ENCODE measurements at places on chromosomes 6 and 20.

GRCh38 chr6:14838133-14838583 is 407.7 kb upstream of the JARID2 start:
- DNase-seq, result no peak

DNA sequence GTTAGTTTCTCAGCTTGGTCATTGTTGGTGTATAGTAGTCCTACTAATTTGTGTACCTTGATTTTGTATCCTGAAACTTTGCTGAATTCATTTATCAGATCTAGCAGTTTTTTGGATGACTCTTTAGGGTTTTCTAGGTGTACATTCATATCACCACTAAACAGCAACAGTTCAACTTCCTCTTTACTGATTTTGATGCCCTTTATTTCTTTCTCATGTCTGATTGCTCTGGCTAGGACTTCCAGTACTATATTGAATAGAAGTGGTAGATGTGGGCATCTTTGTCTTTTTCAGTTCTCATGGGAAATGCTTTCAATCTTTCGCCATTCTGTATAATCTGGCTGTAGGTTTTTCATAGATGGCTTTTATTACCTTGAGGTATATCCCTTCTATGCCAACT is 61.3 kb upstream of the HEY2 start:
- DNase-seq, result no peak

- peak; percentile 40 for DNase-seq
Observed at GRCh38 chr6:134436281-134436815, 118.4 kb upstream of the SGK1 start.

DNA sequence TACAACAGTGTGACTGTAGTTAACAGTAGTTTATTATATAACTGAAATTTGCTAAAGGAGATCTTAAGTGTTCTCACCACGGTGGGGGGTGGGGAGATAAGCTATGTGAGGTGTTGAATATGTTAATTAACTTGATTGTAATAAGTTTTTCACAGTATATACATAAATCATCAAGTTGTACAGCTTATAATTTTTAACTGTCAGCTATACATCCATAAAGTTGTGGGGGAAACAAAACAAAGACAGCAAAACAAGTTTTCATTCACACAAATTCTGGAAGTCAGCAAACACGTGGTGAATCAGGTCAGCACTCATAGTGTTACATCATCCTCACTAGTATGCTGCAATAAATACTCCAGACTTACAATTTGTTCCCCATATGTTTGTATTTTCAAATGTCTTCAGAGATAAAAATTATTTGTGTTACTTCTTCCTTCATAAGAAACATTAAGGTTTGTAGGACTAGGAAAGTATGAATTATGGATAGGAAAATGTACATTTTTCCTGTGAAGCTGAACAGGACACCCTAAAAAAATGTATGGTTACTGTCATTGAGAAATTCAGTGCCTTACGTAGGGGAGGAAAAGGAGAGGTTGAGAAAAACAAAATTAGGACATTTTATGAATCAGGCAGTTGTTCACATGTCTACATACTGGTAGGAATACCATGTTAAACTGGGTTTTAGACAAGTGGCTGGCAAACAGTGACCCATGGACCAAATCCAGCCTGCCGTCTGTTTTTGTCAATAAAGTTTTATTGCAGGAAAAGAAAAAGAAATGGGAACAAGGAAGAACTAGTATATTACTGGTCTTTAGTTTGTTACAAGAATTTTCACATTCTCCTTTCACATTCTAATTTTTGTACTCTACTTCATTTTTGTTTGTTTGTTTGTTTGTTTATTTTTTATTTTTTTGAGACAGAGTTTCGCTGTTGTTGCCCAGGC is 6.0 kb downstream of the SUMO4 start:
- no peak for DNase-seq

DNA sequence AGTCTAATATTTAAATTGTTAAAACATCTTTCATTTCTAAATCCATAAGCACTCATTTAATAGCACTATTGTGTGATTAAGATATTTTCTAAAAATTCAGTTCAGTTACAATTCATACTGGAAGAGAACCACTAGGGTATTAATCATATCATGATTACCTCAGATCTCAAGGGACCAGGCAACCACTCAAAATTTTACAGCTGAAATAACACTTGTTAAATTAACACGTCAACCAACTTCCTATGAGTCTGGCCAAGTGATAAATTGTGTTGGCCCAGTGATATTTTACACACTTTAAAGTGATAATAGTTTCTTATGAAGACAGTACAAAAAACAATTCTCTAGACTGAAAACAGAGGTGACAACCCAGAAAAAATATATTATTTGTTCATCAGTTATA is 869.0 kb upstream of the ADGRB3 start:
- DNase-seq, result no peak

DNA sequence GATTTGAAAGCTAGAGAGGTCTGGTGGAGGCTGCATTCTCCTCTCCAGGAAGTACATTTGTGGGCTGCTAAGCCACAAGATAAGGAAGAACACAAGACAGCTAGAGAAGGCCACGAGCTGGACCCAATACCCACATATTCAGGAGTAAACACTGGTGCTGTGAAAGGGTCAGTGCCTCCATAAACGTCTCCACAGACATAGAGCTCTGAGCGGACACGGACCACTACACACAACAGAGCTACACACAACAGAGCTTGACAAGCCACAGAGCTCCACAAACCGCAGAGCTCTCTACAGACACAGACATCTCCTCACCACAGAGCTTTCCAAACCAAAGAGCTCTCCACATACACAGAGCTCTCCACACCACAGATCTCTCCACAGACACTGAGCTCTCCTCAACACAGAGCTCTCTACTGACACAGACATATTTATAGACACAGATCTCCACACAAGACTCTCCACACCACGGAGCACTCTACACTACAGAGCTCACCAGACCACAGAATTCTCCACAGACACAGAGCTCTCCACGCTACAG is 51.9 kb downstream of the ERMARD start:
- no peak for DNase-seq

GRCh38 chr6:36786055-36786675 is 53.1 kb downstream of the CPNE5 start:
- no peak for DNase-seq

DNA sequence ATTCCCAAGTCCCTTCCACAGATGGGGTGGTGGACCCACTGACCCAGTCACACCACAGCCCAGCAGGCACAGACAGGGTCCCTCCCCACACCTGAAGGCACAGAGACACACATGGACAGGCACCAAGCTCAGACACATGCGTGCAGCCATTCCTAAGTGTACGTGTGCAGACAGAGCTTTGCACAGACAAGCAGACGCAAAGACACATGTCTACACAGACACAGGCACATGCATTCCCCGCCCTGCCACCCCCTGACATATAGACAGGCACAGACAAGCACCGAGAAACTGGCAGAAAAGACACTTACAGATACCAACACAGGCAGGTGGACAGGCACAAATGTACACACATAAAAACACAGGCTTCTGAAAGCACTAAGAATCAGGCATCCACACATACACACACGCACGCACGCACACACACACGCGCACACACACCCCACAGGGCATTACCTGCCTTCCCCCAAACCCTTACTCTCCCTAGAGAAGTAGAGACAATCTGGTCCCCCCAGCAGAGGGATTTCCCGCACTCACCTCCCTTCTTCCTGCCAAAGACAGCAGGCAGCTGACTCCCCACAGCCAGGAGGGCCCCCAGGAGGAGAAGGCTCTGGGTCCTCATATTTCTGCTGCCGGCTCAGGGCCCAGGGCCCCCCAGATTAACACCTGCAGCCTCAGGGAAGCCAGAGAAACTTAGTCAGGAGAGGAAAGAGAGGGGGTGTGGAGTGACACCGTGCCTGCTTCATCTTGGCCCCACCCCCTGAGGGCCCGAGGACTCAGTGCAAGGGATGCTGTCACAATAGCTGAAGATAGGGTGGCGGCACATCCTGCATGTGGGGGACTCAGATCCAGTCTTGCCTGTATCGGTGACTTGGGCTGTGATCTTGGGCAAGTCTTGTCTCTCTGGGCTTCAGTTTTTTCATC is at the start of gene WFDC5:
WFDC5 (minus strand) TSS at position 710 of the 921 bp plus-strand sequence; CDS start at position 619, 91 bp downstream.
- no peak for DNase-seq

DNA sequence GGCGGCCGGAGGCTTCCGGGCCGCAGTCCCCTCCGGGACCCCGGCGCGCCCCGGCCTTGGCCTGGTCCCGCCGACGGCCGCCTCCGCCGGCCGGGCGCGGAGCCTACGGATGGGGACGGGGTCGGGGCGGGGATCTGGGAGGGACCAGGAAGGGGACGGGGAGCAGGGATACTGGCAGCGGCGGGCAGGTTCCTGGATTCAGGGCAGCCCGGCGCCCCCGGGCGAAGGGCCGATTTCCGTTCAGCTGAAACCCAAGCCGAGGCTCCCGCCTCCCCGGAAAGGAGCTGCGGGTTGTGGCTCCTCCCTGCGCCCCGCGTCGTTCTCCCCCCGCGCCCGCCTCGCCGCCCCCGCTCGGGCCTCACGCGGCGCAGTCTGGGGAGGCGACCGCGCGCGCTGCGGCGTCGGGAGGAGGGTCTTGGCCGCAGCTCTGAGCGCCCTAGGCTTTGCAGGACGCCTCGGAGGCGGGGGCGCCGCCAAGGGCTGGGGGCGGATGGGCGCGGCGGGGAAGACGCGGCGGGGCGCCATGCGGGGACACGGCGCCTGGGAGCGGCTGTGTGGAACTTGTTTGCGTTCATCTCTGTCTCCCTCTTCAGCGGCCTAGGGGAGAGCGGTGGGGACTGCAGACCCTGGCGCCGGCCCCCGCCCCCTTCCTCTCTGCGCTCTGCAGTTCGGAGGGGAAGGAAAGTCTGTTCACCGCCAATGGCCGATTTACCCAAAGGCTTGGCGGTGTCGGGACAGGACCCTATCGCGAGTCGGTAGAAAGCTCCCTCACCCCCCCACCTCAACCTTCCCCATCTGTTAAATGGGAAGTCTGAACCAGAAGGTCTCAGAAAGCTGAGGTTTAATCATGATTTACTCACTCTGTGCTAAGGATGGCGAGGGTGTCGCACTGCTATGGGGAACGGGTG is 22.7 kb upstream of the TMEM181 start:
- no peak for DNase-seq

DNA sequence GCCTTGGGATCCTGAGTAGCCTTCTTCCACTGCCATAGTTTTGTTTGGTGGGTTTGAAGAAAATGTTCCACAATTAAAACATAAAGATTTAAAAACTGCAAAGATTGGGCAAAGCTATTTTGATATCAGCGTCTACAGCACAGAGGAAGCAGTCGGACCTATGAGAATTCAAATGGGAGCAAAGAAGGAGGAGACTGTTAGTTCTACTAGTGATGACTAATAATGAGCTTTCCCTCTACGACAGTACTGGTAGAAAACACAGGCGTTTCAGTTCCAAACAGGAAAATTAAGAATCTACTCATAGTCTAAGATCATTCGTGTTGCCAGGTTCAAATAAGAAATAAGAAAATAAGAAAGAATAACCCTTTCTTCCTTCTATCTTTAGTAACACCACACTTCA is 121.2 kb downstream of the INSM1 start:
- no peak for DNase-seq

DNA sequence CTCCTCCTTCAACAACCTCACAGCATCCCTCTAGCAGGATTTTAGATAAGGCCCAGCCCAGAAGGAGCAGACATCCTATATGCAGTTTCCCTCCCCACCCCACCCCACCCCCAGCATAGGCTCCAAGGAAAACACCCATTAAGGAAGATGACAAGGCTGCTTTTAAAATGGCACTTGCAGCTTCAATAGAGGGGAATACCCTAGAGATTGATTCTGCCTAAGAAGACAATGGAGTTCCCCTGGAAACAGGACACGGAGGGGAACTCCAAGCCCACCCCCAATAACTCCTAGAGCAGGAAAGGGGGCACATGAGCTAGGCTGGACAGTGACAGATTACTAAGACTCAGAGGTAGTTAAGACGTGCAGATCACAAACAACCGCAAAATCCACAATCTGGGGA is 34.7 kb downstream of the CPNE5 start:
- no peak for DNase-seq

GRCh38 chr6:100372326-100373091 is 92.2 kb downstream of the SIM1 start:
- DNase-seq, result no peak

GRCh38 chr6:138450445-138450844 is 46.4 kb downstream of the HEBP2 start:
- no peak for DNase-seq

GRCh38 chr20:44287272-44288097 is 23.5 kb downstream of the FITM2 start:
- no peak for DNase-seq

GRCh38 chr6:3801960-3802359 is 47.2 kb upstream of the FAM50B start:
- no peak for DNase-seq

- no peak for DNase-seq
Observed at GRCh38 chr6:80480421-80481157, 374.1 kb downstream of the BCKDHB start.

DNA sequence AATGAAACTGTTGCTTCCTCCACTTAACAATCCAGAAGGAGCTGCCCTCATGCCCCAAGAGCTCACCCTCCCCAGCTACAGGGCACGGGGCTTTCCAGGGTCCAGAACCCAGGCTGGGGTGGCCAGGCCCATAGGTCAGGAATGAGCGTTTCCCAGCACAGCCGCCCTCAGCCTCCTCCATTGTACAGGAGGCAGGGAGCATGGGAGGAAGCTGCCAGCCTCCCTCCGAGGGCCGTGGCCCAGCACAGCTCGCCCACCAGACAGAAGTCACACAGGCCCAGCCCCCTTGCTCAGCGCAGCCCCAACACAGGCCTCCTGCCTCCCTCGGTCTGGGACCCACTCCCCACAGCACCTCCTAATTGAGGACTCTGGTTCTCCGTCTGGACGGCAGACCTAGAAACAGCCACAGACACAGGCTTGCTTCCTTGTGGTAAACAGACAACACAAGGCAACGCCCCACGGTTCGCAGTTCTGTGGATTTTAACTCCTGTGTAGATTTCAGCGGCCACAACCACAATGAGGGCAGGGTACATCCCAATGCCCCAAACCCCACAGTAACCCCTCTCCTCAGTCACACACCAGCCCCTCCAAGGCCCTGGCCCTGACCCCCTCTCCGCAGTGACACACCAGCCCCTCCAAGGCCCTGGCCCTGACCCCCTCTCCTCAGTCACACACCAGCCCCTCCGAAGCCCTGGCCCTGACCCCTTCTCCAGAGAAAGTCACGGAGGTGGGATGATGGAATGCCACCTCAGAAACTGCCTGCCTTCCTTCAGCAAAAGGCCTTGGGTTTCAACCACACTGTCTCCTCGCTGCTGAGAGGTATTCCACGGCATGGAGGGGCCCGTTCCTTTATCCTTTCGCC is 173.5 kb downstream of the DLL1 start:
- no peak for DNase-seq

DNA sequence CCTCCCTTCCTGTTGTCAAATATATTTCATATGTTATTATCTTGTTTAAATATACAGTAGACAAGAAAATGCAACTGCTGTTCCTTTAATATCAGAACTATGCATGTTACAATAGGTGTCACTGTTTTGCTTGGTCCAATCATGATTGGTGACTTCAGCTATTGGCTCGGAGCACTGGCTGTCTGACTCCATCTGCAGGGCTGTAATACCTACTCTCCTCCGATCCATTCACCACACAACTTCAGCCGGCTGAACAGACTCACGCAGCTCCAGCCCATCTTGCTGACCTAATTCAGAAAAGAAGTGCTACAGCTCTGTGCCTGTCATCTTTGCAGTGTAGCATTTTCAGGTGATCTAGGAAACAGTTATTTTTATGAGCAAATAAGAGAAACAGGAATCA is at the start of gene BTBD3:
BTBD3 (plus strand) TSS at position 231 of the 400 bp plus-strand sequence. CDS start 383 bp downstream, outside the sequence.
- no peak for DNase-seq

- no peak for DNase-seq
Observed at GRCh38 chr20:37328149-37328945, 17.6 kb upstream of the SRC start.

GRCh38 chr6:158894193-158894592 is 75.0 kb upstream of the EZR start:
- DNase-seq, result no peak

- no peak for DNase-seq
Observed at GRCh38 chr20:25256226-25256859, 8.5 kb downstream of the PYGB start.

All from activated naive CD8-positive, alpha-beta T cell treated with anti-CD3 and anti-CD28 coated beads, Interleukin-2, amount 50 U/mL, for 16 hours (primary cell).